ENCODE measurements at places on chromosomes 5 and 9.
A peak's percentile ranks its signal among the peaks of the same experiment; 100 is the strongest.

DNA sequence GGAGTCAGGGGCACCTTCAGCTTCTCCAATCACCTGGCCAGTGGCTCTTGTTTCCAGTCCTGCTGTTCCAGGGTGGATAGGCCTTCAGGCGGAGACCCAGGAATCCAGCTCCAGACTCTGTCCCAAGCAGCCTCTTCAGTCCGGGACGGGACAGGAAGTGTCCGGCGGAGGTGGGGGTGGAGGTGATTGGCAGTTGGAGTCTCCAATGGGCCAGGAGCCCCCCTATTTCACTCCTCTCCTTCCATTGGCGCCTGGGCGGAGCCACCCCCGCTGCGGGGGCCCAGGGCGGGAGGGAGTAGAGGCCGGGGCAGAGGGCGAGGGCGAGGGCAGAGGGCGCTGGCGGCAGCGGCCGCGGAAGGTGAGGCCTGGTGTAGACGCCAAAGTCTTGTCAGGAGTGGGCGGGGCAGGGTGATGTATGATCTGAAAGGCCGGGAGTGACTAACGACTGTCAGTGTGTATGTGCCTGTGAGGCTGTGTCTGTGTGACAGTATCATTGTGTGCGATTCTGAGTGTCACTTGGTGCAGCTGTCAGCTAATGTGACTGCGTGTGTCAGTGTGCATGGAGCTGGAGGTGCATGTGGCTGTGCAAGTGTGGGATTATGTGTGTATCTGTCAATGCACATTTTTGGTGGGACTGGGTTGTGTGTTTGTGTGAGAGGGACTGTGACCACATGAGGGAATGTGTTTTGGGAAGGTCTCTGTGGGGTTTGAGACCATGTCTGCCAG is at the start of gene IL11RA:
IL11RA (plus strand) TSS at position 310 of the 726 bp plus-strand sequence. CDS start 3,033 bp downstream, outside the sequence.
- peak; percentile 71 for DNase-seq

GRCh38 chr9:96113032-96113431 is 188.9 kb downstream of the HSD17B3 start:
- DNase-seq: no peak

DNA sequence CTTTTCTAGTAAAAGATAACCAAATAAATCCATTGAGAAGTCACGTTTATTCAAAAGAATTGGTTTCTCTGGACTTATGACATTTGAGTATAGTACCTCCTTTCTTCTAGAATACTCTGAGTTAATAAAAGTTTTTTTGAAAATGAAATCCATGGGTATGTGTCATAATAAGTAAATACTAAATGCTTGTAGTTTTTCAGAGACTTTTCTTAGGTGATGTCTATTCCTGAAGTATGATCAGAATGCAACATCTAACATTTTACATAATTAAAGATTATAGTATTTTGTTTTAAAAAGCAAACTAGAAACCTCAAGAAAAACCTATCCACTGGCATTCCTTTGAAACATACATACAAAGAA is 63.2 kb downstream of the NFIB start:
- DNase-seq: no peak

DNA sequence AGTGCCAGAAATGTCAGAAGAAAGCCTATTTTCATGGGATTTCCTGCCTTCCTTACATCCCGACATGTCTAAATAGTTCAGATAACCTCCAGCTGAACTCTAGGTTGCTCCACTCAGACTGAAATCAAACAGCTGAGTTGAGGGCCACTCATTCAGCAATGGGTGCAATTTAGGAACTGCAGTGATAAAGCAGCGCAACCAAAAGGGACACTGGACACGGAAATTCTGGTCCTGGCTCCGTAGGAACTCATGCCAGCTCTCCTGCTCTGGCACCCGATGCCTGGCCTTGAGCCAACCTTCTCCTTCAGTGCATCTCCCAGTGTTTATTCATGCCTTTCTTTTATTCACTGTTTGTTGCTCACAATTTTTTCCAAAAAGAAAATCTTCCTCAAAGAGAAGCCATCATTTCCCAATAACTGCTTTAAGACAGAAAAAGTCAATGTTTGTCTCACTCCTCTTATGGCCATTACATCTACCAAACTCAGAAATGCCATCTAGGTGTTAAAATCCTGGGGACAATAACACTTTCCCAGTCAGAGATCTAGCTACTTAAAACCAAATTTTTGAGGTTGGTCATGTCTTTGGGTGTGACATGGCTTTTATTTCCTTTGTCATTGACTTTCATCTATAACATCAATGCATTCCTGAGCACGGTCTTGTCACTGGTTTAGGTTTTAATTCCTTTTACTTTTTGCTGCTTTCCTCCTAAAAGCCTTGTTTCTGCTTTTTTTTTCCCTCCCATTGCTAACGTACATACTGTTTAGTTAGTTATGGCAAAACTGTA is 126.9 kb downstream of the PDE4D start:
- no peak for DNase-seq

DNA sequence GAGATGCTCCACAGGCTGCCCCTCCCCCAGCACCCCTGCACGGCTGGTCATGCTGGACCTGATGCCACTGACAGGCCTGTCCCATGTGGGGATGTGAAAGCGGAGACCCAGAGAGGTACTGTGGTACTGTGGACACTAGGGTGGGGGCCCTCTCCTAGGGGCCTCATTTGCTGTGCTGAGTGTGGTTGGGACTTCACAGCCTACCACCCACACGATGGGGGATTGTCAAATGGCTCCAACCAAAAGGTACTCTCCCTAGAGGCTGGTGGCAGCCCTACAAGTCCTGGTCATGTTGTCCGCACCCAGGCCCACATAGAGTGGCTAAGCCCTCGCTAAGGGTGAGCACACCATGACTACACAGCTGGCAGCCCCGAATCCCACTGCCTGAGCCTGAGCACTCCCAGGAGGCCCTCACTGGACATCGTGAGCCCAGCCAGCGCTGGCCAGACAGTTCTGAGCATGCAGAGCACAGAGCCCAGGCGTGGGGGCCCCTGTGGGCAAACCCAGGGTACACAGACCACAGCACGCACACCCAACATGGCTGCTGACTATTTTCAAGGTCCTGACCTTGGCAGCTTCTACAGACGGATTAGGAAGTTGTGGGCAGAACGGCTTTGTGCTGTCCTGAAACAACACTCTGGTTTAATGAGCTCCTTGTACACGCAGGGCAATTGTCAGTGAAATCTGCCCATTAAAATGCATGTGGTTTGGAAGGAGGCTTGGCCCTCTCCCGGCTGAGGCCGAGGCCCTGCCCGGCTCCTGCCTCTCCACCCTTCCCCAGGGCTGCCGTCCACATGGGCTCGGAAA is 214.1 kb downstream of the HSPA4 start:
- no peak for DNase-seq

DNA sequence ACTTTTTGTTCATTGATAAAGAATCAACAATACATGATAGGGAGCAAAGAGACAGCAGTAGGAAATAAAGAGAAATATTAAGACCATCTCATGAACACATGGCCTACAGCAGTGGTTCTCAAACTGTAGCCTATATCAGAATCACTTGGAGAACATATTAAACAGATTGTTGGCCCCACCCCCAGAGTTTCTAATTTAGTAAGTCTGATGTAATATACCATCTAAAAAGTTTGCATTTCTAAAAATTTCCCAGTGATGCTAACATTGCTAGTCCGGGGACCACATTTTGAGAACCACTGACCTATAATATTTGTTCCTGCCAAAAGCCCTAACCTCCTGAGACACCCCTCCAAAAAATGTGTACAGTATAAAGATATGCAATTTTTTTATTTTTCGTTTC is 306.2 kb upstream of the NREP start:
- DNase-seq: no peak

- no peak for DNase-seq
Observed at GRCh38 chr5:73284220-73284795, 111.3 kb downstream of the TMEM174 start.

DNA sequence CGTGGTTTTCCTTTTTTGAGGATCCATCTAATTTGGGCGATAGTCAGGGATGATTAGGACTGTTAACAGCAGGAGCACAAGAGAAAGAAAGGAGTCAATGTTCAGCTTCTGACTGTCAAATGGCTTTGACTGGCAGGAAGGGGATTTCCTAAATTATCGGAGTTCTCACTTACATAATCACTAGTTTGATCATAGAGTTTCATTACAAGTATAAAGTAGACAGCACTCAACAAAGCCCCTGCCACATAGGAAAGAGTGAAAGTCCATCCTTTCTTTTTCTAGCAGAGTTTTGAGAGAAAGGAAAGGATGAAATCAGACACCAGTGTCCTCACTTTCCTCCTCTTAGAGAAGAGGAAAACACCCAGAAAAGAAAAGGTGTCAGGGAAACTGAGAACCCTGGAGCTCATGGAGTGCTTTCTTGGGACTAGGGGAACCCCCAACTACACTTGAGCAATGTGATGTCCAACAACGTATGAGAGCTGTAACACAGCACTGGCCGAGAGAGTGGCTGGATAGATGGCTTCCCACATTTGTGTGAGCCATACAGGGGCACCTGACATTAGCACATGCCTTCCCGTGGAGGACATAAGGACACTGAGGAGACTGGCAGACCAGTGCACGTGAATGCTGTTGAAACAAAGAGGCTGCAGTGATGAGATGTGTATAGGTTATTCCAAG is 26.0 kb upstream of the LPAR1 start:
- no peak for DNase-seq

GRCh38 chr5:176570044-176570443 is 20.9 kb downstream of the CDHR2 start:
- no peak for DNase-seq

DNA sequence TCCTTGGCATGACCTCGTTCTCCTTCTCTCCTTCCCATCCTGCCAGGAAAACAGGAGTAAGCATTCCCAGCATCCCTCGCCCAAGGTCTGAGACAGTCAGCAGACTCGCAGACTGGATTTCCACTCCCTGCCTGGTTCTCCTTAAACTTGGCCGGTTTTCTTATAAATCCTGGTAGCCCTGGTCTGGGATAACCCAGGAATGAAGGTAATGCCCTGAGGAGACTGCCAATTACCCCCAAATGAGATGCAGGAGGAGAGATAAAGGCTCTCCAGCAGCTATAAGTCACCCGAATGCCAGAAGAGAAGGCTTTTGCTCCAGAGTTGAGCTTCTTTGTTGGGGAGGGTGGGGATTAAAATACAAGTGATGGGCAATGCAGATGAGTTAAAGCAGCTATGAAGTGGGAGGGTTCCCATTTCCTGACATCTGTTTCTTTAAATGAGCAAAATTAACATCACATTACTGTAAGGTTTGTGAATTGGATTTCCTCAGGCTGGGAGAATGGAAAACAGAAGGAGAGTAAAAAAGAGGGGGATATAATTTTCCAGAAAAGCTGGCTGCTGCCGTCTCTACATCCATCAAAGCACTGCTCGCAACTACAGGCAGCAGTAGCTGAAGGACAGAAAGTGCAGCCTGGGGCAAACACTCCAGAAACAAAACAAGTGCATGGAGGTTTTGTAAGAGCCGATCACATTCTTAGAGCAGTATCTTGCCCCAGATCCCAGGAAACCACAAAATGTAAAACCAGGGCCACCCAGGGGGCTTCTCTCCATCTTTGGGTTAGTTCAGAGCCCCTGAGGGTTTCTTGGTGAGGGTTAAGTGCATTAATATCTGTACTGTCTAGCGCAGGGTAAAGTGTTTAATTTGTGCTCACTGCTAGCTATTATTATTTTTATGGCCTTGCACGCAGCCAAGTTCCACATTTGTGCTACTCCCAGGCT is 177.6 kb upstream of the PANK3 start:
- no peak for DNase-seq

DNA sequence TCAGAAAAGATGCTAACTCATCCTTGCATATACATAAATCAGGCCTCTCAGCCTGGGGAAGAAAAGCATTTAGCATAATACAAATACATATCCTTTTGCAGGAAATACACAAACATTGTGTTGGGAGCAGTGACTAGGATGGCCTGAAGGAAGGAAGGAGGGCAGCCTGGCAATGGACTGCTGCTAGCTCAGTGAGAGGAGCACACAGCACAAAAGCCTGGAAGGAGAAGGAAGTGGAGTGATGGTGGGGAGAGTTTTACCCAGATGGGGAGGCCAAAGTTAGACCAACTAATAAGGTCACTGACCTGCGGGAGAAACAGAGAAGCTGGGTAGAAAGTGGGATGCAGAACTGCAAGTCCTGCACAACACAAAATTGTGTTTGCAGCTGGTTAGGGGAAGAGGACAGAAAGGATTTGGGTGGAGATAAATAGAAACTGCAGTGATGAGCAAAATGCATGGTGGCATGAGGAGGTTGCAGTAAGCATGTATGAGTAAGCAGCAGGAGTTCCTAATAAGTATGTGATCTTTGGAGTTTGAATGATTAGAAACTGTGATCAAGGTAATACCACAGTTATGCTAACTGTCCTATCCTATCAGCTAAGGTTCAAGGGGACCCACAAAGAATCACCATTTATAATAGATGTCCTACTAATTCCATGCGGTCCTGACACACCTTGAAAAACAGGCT is 39.5 kb downstream of the SEMA6A start:
- no peak for DNase-seq

GRCh38 chr5:2780421-2781171 is 29.1 kb upstream of the IRX2 start:
- DNase-seq: no peak

- DNase-seq: no peak
Observed at GRCh38 chr5:41876678-41877077, 6.5 kb upstream of the OXCT1 start.

GRCh38 chr5:179504600-179505396 is 45.6 kb upstream of the RUFY1 start:
- DNase-seq: no peak

DNA sequence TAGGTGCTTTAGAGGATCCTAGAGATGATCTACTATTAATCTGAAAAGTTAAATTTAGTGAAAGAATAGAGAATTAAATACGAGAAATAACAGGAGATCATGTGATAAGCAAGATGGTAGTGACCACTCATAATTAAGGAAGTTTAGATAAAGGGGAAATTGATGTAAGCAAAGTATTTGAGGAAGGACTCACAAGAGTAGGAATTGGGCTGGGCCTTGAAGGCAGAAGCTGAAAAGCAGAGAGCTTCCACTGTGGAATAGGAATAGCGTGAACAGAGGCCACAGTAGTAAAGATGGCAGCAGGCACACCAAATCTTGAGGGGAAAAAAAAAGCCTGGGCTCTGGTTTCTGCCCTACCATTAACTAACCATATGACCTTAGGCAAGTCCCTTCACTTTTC is 38.0 kb downstream of the KIF24 start:
- no peak for DNase-seq

DNA sequence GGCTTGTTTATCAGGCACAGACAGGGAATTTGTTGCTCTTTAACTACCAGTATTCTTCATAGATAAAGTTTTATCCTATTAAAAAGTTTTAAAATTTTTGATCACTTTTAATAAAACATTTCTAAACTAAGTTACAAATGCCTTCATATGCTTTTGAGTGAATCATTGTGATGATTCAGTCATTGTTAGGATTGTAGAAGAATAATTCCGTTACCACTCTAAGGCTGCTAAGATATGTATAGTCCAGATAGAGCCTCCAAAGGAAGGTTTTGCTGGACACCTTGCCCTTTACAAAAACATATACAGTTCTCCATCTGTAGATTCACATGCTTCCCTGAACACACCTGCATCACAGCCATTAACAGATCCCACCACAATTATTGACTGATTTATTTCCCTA is 233.7 kb downstream of the SPOCK1 start:
- no peak for DNase-seq
